ENCODE measurements at places on chromosomes 4 and X.

GRCh38 chrX:103533511-103534216 lies 14.4 kb upstream of the RAB40A start:
- peak; percentile 83 for DNase-seq

- DNase-seq: no peak
Measured at GRCh38 chrX:97860226-97860625, 976.5 kb downstream of the RPA4 start.

GRCh38 chrX:74372272-74372671 lies 49.0 kb upstream of the SLC16A2 start:
- no peak for DNase-seq

DNA sequence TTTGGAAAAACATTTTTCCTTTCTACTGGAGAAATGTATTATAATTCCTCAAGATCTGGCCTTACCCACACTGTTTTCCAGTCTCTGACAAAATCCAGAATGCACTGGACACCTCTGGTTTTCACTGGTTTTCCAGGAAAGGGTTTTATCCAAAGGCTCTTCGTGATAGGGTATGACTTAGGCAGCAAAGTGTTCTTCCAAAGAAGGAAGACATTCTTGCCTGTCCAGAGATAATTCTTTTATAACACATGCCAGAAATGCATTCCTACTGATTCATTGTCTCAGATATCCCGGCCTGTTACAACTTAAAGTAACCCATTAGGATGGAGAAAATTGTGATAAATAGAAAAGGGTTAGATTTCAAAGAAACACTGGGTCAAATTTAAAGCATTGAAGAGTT lies 2343.1 kb downstream of the PCDH7 start:
- no peak for DNase-seq

- DNase-seq: no peak
Measured at GRCh38 chrX:57453901-57454300, 137.9 kb upstream of the ZXDB start.

GRCh38 chrX:23013366-23013765 lies 13.6 kb downstream of the DDX53 start:
- no peak for DNase-seq

DNA sequence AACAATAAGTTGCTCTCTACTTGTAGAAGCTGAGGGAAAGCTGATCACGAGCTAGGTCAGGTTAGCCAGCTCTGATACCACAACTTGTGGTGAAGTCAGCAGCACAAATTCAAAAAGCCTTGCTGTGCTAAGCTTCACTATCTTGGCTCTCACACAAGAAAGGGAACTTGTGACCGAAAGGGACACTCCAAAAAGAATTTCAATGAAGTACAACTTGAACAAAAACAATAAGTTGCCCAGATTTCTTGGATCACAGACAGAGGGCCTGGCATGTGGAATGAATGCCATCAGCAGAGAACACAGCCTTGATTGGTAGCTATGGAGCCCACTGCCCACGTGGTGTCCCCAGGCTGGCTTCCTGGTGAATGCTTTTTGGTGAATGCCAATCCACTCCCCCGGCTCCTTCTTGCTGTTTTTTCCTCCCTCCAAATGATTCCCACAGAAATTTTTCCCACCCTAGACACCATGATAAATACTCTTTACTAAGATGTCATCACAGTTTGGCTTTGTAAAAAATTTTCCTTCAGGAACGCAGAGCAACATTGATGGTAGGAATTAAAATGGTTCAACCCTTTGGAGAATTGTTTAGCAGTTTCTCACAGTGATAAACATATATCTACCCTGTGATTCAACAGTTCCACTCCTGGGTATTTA lies 82.6 kb downstream of the ANXA3 start:
- no peak for DNase-seq

- no peak for DNase-seq
Measured at GRCh38 chr4:139643042-139643895, 22.4 kb upstream of the MGST2 start.

- no peak for DNase-seq
Measured at GRCh38 chrX:36334572-36334971, 415.0 kb downstream of the CFAP47 start.

GRCh38 chr4:54746218-54746617 lies 88.5 kb downstream of the KIT start:
- DNase-seq: no peak

GRCh38 chrX:148871422-148872160 lies 371.2 kb downstream of the AFF2 start:
- DNase-seq: peak; percentile 15

DNA sequence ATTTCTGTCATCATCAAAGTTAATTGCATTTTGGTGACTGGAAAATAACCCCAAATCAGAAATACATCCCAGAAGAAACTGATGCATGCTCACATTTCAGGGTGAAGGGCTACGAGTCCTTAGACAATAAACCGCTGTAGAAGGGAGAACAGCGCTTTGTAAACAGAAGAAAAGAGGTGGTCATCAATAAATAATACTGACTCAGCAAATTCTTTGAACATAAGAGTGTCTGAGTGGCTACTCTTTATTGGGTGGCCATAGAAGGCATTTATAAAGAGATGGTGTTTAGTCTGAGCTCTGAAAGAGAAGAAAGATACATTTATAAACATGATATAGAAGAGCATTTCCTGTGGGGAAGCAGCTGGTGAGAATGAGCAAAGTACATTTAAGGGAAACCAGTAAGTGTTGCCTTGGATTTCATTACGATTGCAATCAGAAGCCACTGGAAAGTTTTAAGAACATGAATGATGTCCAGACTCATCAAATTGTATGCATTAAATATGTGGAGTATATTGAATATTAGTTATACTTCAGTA lies 246.9 kb upstream of the GIMD1 start:
- DNase-seq: no peak

DNA sequence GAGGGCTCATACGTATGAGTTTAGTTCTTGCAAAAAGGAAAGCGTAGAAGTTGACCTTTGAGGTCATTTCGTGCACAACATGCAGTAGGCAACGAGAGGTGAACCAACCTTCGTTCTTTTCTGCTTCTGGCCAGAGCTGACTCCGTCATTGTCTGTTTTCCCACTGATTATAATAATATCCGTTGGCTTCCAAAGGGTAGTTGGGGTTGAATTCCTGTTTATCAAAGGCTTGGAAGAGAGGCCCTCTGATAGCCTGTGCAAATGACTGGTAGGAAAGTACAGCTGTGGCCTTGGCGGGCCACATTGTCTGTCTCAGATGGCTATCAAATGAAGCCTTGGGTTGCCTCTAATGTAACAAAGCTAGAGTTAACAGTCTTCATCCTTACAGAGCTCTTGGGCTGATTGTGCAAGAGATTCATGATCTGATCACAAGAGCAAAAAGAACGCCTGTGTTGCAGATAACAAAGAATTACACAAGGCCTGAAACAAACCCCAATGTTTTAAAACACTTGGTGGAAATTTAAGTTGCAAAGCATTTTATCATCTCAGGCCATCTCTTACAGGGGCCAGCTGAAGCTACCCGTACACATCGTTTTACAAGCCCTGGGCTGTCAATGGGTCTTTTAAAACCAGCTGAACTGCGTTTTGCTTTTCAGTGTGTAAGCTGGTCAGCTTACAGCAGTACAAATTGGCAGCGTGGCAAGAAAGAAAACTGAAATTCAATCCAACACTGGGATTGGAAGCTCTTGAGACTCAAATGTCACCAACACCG lies 46.1 kb upstream of the FAM9C start:
- peak; percentile 85 for DNase-seq

DNA sequence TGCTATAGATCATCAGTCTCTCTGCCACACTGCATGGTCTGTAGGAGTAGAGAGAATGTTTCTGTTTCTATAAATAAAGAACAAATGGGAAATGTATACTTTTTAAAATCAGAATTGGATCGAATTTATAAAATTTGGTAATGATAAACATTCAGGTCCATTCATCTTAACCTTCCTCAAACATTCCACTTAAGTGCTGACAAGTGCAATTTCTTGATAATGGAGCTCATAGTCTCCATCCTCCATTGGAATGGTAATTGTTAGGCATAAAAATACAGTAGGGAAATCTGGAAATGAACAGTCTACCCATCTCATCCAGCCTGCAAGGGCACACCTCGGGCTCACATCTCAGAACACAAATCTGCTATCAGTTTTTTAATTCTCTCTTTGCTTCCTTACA lies 122.6 kb upstream of the PACRGL start:
- no peak for DNase-seq

GRCh38 chrX:44060221-44060620 lies 87.0 kb upstream of the NDP start:
- no peak for DNase-seq

- peak; percentile 28 for DNase-seq
Measured at GRCh38 chr4:154004507-154005170, 215.8 kb upstream of the SFRP2 start.

DNA sequence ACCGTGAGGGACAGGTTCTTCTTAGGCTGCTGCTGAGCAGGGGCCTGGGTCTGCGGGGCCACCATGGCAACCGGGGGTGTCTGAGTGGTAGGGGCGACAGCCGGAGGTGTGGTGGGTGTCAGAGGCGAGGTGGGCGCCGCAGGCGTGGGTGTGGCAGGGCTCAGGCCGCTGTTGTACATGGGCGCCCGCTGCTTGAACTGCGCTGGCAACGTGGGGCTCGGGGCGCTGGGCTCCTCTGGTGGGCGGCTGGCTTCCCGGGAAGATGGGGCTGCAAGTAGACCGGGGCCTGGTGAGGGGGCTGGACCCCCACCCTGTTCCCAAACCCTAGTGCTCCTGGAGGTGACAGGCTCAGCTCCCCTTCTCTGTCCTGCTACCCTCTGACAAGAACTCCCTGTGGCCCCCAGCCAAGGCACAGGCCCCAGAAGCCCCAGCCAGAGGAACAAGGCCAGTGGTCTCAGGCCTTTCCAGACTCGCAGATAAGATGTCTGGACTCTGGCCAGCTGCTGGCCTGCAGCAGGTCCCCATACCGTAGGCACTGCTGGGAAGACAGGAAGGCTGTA lies 24.8 kb downstream of the NELFA start:
- peak; percentile 37 for DNase-seq

GRCh38 chrX:97039363-97040029 lies 155.8 kb downstream of the RPA4 start:
- peak; percentile 61 for DNase-seq

DNA sequence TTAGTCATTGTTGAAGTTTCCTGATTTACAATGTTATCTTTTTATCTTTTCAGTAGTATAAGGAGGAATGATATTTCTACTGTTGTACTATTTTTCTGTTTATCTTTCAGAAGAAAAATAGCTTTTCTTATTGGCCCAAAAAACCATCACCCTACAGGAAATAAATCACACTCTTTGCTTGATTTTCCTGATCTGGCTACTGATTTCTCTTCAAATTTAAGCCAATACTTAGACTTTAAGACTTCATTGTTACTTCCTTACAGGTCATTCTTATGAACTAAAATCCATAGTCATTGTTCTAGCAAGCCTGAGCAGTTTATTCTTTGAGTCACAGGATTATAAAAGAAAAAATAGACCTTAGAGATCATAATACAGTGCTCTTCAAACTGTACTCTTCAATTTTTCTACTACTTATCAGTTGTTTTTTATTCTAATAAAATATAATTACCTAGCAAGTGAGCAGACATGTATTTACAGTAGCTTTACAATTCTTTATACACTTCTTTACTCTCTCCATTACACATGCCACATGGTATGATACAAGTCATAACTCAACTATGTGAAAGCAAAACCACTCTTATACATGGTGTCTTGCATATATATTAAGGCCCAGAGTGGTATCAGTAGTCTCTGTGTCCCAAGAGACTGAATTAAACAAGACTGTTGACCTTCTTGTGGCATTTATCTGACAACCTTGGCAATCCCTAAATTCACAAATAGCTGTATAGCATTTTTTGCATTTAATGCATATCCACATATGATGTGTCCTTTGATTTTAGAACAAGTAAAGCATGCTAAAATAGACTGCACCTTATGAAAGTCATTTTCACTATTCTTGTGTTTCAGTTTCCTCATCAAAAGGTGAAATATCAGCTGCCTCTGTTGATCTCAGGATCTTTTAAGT lies 47.9 kb downstream of the TET2 start:
- DNase-seq: no peak

DNA sequence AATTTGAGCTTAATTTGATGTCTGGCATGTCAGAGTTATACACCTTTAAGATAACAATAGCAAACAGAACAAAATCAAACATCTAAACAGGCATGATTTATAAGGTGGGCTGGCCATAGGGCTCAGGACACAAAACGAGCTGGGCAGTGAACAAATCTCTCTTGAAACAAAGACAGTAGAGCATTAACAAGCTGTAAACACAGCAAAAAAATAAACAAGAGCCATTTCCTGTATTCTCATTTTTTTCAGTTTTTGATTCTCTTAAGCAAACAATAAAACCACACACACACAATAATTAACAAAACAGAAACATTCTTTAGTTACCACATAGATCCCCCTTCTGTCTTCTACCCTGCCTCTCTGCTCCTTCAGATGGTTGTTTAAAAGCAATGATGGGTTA lies 68.3 kb upstream of the TMEM150C start:
- no peak for DNase-seq

DNA sequence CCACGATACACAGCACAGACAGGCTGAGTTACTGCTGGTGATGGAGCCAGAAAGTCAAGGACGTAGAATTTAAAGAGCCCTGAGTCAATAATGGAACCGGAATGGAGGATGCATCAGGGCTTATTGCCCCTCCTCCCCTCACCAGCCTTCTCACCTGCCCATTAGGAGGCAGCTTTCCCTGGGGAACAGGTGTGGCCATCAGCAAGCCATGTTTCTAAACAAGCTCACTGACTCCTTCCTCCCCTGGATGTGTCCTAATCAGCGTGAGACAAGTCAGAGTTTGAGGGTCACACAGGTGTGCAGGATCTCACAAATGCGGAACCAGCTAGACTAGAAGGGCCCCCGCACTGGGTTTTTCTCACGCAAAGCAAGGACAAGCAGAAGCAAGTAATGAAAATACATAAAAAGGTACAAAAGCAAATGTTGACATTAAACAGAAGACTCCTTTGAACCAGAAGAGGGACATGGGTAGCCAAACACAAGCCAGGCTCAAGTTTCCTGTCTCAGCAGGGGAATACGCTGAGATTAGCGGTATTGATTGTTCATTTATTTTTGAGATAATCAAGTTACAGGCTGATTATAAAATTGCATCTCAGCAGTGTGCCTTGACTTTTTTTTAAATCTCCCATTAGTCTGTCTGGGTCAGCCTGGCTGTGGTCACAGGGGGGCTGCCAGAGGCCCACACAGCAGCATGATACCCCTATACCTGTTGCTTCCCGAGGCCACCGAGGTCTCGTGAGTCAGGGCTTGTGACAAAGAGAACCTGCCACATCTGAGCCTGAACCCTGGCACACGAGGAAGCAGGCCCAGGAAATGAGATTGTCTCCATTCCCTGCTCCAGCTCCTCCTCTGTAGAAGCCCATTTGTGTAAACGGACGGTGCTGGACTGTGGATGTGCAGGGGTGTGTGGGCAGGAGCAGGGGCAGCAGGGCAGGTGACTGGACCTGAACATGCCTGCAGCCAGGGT lies 37.4 kb downstream of the CCKAR start:
- DNase-seq: peak; percentile 62

- peak; percentile 5 for DNase-seq
Measured at GRCh38 chrX:18461431-18461830, 36.0 kb downstream of the CDKL5 start.

- DNase-seq: no peak
Measured at GRCh38 chr4:99457270-99457669, 22.1 kb upstream of the ADH7 start.

DNA sequence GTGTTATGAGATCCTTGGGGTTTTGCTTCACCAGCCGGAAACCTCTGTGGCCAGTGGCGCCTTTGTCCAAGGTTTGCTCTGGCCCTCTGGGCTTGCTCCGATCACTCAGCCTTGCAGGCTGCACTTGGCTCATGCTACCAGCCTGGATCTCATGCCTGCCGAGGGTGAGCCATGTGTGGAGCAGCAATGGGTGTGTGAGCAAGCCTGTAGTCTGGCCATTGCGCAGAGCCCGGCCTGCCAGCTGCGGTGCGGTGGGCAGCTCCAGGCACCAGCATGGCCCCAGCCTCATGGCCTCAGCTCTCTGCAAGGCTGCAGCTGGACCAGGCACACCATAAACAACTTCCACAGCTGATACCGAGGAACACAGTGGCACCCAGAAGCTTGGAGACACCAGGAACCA lies 17.8 kb downstream of the SULT1B1 start:
- DNase-seq: no peak
